ENCODE measurements at places on chromosomes 7 and 10. TPM values are rescaled to one million over a fixed set of nuclear protein-coding genes. Genes with fewer than 3 reads are reported as not detected.

DNA sequence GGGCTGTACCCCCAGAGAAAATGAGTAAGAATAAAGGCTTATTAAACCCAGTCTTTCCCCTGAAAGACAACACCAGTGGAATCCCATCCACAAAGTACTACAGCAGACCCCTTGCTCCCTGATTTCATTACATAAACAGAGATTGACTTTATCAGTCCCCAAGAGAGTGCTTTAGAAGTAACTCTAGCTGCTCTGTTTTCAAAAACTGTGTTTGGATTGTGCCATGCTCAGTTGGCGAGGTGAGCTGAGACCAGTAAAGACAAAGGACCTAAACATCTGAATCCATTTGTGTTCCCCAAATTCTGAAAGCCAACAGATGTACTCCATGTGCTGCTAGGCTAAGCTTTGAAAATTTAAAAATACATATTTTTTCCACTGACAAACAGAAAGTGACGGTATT is 127.0 kb downstream of the ATE1 start:
- no peaks in the 10 kb centered on the region for H3K27me3 ChIP-seq
- DNase-seq: no peak
- H3K27ac ChIP-seq: no peak overlapping the region
- no peaks in the 10 kb centered on the region for H3K36me3 ChIP-seq

DNA sequence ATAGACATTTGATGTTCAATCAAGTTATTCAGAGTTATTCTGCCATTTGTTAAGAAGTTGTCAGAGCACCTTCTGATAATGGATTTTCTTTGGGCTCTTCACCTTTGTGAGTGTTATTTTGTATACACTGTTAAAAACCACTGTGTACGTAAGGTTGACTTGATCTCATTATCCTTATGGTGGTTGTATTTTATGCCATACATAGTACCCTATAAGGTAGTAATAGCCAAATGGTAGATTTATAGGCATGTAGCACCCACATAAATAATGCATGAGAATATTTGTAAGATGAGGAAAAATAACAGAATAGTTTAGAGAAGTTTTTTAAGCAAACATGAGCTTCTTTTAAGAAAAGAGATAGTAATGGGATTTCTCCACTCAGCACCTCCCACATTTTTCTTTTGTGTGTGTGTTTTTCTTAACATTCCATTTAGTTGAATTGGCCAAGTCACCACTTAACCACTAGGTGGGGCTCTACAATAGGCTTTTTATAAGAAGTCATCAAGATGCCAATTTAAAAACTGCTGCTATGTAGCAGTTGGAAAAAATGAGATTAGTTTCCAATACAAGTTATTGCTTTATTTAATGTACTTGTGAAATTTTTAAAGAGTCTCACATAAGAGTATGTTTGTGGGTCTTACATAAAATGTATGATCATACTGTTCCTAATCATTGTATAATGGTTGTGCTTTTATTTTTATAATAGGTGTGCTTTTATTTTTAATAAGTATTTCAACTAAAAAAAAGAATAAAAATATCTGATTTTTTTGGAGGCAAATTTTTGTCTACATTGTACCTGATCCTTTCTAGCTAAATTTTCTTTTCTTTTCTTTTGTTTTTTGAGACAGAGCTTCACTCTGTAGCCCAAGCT is 41.1 kb upstream of the STMP1 start:
- H3K27ac ChIP-seq: no peak overlapping the region
- no peaks in the 10 kb centered on the region for H3K4me1 ChIP-seq
- no peaks in the 10 kb centered on the region for H3K27me3 ChIP-seq
- no peak overlapping the region for H3K4me3 ChIP-seq
- H3K36me3 ChIP-seq: peaks cover 2% of the 10 kb centered on the region

GRCh38 chr7:80087051-80087770 is 47.4 kb upstream of the GNAI1 start:
- no peaks in the 10 kb centered on the region for H3K36me3 ChIP-seq
- no peaks in the 10 kb centered on the region for H3K4me1 ChIP-seq
- H3K27ac ChIP-seq: no peak overlapping the region
- no peak overlapping the region for H3K4me3 ChIP-seq

DNA sequence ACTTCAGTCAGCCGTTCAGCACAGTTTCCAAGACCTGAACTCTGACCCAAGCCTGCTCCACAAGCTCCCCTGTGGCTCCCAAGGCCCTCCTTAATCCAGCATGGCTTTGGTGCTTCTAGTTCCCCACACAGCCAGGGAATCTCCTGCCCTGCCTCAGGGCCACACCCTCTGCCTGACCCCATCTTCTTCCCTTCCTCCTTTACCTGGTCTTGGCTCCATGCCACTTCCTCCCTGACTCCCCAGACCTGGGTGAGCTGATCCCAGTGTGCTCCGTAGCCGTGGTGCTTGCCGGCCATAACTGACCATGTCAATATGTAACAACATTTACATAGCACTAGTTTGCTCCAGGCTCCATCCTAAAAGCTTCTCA is 20.0 kb downstream of the TMEM273 start:
- H3K4me3 ChIP-seq: no peak overlapping the region
- H3K4me1 ChIP-seq: no peaks in the 10 kb centered on the region
- H3K27ac ChIP-seq: no peak overlapping the region
- H3K27me3 ChIP-seq: no peaks in the 10 kb centered on the region
- DNase-seq: no peak

DNA sequence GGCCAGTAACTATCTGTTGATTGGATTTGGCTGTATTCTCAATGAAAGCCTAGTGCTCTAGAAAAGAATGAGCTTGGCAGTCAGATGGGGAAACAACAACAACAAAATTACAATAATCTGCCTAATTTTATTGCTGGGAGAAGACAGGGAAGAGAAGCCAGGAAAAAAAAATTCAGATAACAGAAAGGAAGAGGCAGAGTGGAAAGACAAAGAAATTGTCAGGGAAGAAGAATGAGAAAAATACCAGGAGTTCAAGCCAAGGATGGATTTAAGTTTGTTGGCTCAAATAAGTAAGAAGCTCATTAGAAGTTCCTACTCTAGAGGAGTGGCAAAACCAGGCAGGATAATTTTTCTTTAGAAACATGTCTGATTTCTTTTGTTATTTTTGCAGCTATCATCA is 45.9 kb upstream of the PRKG1 start:
- no peak for DNase-seq
- no peaks in the 10 kb centered on the region for H3K27me3 ChIP-seq
- no peak overlapping the region for H3K27ac ChIP-seq
- no peaks in the 10 kb centered on the region for H3K4me1 ChIP-seq
- H3K4me3 ChIP-seq: no peak overlapping the region

DNA sequence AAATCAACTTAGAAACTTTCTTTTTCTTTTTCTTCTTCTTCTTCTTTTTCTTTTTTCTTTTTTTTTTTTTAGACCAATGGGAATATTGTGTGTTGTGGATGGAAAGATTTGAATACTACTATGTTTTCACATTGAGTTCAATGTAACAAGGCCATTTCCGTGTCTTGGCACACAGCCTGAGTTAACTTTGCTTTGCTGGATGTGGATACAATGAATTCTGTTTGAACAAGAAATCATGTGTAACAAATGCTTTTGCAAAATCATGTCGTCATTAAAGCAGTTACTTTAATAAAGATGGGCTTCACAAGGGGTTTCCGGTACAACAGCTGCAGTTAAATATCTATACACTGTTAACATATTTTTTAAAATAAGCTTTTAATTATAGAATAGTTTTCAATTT is 13.5 kb upstream of the ENTPD1 start:
- no peak for DNase-seq

DNA sequence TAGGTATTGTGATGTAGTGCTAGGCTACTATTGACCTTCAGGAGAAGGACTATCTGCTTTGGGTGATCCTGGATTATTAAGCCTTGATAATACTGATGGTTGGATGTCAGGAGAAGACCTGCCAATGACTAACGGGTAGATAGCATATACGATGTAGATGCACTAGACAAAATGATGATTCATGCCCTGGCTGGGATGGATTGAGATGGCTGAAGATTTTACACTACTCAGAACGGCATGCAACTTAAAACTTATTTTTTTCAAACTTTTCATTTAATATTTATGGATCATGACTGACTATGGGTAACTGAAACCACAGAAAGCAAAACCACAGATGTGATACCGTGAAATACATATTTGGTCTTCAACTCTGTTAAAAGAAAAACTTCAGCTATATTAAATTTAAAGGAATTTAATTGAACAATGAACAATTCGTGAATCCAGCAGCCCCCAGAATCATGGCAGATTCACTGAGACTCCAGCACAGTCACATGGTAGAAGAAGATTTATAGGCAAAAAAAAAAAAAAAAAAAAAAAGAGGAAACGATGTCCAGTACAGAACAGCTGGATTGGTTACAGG is 124.6 kb upstream of the CDK13 start:
- H3K36me3 ChIP-seq: no peaks in the 10 kb centered on the region
- no peak overlapping the region for H3K27ac ChIP-seq
- no peak for DNase-seq
- H3K4me3 ChIP-seq: no peak overlapping the region
- no peaks in the 10 kb centered on the region for H3K4me1 ChIP-seq

GRCh38 chr10:24929056-24929544 is 23.3 kb downstream of the PRTFDC1 start:
- peaks cover 3% of the 10 kb centered on the region for H3K4me1 ChIP-seq
- H3K4me3 ChIP-seq: no peak overlapping the region
- 0 out of 2 replicates have a peak, but pooled peaks cover 2% of the 10 kb centered on the region for H3K36me3 ChIP-seq
- H3K27ac ChIP-seq: no peak overlapping the region

DNA sequence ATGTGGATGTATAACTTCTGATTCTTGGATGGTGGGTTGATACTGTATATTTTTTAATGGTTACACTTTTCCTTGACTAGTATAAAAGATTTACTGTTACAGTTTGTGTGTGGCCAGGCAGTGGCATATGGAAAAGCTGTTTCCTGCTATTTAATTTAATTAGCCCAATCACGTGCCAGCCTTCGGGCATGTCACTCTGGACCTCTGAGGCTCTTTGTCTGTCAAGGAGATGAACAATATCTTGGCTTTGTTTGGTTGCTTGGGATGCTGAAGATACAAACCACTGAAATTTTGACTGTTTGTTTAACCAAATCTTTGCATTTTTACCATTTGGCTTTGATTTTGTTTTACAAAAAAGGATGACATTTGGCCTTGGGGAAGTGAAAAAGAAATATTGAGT is 185.0 kb downstream of the HDAC9 start:
- H3K27me3 ChIP-seq: no peaks in the 10 kb centered on the region
- H3K4me1 ChIP-seq: no peaks in the 10 kb centered on the region
- no peaks in the 10 kb centered on the region for H3K36me3 ChIP-seq
- no peak overlapping the region for H3K4me3 ChIP-seq
- no peak for DNase-seq
- H3K27ac ChIP-seq: no peak overlapping the region

DNA sequence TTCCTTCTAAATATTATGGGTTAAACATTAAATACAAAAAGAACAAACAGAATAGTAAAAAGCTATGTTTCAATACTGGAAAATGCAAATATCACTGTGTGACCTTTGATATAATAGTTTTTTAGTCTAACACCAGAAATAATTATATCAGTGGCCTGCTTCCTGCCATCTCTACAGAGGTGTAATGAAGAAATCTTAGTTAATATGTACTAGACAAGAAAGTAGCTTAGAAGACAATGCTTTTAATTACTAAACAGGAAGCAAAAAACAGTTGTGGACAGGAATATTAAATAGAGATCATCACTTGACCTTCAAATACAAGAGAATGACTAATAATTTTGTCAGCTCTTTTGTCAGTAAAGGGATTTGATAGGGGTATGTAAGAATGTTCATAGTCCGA is 47.4 kb upstream of the LRRN3 start:
- DNase-seq: no peak
- H3K4me1 ChIP-seq: no peaks in the 10 kb centered on the region
- H3K27ac ChIP-seq: no peak overlapping the region
- H3K4me3 ChIP-seq: no peak overlapping the region

GRCh38 chr7:32681174-32681518 is 185.9 kb downstream of the AVL9 start:
- no peak overlapping the region for H3K4me3 ChIP-seq
- no peak overlapping the region for H3K27ac ChIP-seq
- no peaks in the 10 kb centered on the region for H3K27me3 ChIP-seq

The CCDC146 gene
- total RNA-seq: 1.4 TPM

The KIAA1217 gene
- total RNA-seq: 166 TPM

The CYP2C19 gene
- total RNA-seq: 1.0 TPM

The SLC16A9 gene
- 0.45 TPM for total RNA-seq

The NKX6-2 gene
- total RNA-seq: not detected

The KCNIP2 gene
- 5.5 TPM for total RNA-seq

The ITIH5 gene
- total RNA-seq: 0.51 TPM
